ENCODE measurements at places on chromosomes 7 and 10.

GRCh38 chr7:149284343-149284742 lies 22.3 kb downstream of the ZNF783 start:
- no peak for DNase-seq

DNA sequence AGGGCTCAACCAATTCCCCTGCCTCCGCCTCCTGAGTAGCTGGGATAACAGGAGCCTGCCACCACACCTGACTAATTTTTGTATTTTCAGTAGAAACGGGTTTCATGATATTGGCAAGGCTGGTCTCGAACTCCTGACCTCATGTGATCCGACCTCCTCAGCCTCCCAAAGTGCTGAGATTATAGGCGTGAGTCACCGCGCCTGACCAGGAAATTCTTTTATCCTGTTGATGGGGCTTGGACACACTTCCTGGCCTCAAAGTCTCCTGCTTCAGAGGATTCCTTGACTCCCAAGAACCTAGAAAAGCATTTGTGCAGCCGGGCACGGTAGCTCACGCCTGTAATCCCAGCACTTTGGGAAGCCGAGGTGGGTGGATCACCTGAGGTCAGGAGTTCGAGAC lies 16.2 kb downstream of the ZNF425 start:
- DNase-seq = no peak

DNA sequence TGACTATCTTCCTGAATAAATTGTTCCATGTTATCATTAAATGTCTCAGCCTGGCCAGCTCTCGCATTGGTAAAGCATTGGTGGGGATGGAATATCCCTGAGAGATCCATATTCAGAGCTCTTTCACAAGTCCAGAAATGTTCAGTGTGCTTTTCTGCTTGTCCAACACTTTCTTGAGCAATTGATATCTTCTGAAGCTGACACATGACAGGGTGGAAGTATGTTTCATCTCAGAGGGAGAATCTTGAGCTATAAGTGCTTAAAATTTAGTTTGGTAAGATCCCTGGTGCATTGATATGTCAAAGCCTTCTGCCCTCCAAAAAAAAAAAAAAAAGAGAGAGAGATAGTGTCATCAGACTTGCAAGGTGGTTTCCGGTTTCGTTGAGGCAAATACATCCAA lies 7.4 kb downstream of the IFIT3 start:
- DNase-seq = no peak

- DNase-seq = no peak
These were observed 521.0 kb downstream of the KIF20B start for GRCh38 chr10:90222372-90222771.

- no peak for DNase-seq
These were observed 138.7 kb downstream of the MAPK8 start for GRCh38 chr10:48444861-48445841.

DNA sequence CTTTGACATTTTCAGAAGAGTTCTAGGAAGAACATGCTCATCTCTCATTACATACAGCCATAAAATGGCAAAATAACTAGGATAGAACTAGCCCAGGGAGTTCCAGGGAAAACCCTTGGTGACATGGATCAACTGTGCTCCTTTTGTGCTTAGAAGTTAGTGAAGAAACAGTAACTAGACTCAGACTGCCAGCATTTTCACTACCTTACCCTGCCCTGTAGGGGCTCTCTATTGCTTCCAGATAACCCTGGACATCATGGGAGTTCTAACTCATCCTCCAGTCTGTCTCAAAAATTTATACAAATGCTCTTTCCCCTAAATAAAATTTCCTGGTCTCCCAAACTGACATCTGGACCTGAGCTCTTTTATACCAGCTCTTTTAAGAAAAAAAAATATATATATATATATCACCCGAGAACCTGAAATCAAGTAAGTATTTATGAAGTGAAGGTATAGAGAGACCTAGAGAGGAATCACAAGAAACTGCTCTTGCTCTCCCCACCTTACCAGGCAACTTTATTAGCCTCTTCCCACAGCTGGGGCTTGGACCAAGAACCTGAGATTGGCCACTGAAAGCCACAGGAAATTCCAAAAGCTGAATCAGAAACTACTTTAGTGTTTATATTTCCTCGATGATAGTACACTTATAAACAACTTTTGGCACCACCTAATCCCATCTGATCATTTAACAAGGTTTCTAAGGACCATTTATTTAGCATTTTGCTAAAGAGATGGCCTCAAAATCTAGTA lies 101.4 kb downstream of the RELN start:
- no peak for DNase-seq

- no peak for DNase-seq
These were observed 128.8 kb downstream of the DGKB start for GRCh38 chr7:14773729-14774271.

- no peak for DNase-seq
These were observed 1039.7 kb downstream of the NRG3 start for GRCh38 chr10:82914655-82915136.

- DNase-seq = no peak
These were observed 230.5 kb upstream of the PPP2R2D start for GRCh38 chr10:131670341-131670740.

GRCh38 chr7:81366546-81366945 lies 403.3 kb downstream of the HGF start:
- DNase-seq = no peak

GRCh38 chr7:86966916-86967315 lies 92.5 kb downstream of the ELAPOR2 start:
- no peak for DNase-seq

DNA sequence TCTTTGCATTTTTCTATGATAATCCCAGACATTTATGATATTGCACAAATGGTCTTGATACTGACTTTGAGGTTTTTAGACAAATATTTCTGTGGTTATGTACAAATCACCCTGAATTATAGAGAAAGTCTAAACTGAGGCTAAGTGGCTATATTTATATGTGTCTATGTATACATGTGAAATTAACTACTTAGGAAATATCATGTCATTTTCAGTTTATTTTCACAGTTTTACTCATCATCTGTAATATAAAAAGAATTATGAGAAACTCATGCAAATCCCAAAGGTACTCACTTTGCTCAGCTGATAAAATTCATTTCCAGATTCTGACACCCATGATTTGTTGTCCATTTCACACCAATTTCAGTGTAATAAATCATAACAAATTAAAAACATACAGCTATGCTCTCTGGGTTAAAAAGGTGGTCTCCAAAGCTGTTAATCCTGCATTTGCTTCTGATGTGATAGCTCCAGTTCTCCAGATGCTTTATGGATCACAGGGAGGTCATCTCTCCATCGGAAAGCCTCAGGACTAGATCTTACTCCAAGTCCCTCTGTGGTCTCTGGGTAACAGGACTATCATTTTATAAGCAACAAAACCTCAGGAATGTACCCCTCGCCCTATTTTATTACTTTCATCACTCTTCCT lies 673.9 kb downstream of the PARD3 start:
- DNase-seq = no peak

GRCh38 chr10:69332278-69333010 lies 54.1 kb downstream of the HK1 start:
- DNase-seq = no peak

DNA sequence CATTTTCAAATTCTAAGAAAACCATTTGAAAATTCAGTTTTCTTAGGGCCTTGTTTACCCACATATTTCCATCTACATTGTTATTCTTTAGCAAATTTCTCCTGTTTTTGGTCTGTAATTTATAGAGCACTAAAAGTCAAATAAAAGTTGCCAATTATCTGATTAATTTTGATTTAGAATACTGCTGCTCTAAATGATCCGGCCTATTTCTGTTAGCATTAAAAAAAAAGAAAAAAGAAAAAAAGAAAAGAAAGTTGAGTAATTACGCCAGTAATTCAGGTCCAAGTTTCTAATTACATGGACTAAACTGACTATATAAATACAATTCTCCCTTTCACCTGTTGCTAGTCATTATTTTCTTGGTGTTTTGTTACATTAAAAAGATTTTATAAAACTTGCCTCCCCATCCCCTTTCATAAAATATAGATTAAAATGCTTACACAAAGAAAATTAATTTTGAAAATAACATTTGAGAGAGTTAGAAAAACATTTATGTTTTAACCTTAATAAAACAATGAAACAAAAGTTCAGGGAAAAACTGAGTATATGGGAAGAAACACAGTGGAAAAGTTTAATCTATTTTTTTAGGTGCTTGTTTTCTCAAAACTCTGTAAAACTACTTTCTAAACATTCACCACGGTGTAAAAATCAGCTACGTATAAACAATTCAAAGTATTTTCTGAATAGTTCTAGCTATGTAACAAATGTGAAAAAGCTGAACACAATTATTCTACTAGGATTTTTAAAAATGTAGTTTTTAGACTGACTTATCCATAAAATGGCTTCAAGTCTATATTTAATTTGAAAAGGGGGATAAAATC lies 6.8 kb upstream of the COMMD3 start:
- DNase-seq = no peak

DNA sequence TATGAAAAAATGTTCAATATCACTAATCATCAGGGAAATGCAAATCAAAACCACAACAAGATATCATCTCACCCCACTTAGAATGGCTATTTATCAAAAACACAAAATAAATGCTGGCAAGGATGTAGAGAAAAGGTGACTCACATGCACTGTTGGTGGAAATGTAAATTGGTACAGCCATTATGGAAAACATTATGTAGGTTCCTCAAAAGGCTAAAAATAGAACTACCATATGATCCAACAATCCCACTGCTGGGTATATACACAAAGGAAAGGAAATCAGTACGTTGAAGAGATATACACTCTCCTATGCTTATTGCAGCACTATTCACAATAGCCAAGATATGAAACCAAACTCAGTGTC lies 50.2 kb downstream of the CDK1 start:
- no peak for DNase-seq

- DNase-seq = no peak
These were observed 27.1 kb upstream of the SAR1A start for GRCh38 chr10:70197235-70197945.

- no peak for DNase-seq
These were observed 1051.1 kb upstream of the AUTS2 start for GRCh38 chr7:68547181-68547580.

DNA sequence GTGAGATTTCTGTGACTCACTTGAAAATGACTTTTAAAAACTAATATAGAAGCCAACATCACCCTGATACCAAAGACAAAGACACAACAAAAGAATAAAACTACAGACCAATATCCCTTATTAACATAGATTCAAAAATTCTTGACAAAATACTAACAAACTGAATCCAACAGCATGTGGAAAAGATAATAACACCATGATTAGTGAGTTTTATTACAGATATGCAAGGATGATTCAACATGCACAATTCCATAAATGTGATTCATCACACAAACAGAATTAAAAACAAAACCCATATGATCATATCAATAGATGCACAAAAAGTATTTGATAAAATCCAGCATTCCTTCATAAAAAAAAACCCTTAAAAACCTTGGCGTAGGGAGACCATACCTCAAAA lies 6.5 kb downstream of the MGAM start:
- DNase-seq = no peak
